DMS53 (cell line): ENCODE measurements at places on chromosomes 6 and 20.

- DNase-seq, result no peak
Measured at GRCh38 chr20:14691994-14692393, 354.6 kb upstream of the FLRT3 start.

DNA sequence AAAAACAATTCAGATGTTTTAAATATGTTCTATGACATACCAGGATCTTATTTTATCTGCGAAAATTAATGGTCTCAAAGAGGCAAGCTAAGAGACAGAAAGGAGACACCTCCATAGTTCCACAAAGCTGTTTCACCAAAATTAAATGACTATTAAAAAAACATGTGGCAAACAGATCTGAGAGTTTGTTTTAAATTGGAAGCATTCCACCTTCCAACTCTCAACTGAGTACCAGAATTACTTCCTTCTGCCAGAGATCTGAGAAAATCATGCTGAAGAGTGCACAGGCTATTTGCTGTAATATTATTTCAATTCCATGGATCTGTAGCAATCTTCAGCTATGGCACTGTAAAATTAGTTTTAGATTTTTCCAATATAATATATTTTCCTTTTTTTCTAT is 669.5 kb upstream of the MARCKS start:
- no peak for DNase-seq

DNA sequence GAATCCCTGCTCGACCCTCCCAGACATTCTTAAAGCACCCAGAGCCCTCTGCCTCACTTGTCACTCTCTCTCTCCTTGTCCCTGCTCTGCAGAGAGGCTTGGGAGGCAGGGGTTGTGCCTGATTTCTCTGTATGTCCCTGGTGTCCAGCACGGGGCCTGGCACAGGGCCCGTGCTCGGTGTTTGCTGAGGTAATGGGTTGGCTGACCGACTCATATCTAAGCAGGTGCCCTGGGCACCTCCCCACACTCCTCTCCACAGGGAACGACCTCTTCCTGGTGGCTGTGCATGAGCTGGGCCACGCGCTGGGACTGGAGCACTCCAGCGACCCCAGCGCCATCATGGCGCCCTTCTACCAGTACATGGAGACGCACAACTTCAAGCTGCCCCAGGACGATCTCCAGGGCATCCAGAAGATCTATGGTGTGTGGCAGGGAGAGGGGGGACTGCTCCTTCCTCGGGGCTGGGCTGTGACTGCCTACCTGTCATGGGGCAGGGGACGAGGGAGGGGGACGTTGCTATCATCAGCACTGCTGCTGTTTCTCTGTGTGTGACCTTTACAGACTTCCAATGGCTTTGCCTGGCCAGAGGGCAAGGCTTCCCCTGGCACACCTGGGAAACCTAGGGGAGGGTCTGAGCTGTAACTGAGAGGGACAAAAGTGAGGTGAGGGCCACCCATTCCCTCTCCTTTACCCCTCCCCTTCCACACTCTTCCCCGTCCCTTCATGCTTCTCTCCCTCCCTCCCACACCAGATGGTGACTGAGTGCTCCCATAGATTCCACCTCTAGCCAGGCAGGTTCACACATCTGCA is 14.2 kb downstream of the MMP24OS start:
- no peak for DNase-seq

GRCh38 chr6:33212857-33213165 is 4.5 kb downstream of the RING1 start:
- peak; percentile 57 for DNase-seq

DNA sequence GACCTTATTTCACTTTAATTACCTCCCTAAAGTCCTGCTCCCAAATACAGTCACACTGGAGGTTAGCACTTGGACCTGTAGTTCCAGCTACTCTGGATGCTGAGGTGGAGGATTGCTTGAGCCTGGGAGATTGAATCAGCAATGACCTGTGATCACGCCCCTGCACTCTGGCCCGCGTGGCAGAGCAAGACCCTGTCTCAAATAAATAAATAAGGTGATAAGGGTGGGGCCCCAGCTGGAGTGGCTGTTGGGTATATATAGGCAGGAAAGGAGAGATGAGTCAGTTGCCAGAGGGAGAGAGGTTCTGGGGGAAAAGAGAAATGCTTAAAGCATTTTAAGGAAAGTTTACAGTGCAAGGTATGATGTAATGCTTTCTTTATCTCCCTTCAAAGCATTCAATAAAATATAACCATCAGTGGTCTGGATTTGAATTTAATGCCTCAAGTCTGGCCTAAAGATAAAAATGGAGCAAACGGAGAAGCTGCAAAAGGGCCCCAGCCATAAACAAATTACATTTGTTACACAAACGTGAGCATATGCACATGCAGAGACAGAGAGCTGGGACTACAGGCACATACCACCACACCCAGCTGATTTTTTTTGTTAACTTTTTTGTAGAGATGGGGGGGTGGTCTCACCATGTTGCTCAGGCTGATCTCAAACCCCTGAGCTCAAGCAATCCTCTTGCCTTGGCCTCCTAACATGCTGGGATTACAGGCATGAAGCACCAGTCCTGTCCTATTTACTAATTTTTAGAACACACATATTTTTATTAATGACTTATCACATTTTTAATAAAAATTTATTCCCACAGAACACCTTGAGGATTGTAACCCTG is 6.1 kb upstream of the PM20D2 start:
- DNase-seq, result peak; percentile 24

DNA sequence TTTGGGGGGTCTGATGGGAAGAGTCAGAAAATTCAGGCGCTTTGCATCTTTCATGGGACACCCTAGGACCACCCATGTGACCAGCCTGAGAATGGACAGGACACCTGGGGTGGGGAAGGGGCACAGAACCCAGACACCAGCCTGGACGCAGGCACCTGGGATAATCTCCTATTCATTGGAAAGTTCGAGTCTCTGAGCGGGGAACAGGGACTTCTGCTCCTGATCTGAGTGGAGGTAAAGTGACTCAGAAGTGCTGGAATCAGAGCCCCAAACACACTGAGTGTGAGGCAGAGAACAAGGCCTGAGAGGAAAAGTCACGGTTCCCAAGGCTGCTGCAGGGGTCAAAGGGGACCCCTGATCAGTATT is 1.4 kb downstream of the HLA-B start:
- DNase-seq, result no peak

GRCh38 chr20:22682381-22682780 is 98.0 kb upstream of the FOXA2 start:
- DNase-seq, result no peak

DNA sequence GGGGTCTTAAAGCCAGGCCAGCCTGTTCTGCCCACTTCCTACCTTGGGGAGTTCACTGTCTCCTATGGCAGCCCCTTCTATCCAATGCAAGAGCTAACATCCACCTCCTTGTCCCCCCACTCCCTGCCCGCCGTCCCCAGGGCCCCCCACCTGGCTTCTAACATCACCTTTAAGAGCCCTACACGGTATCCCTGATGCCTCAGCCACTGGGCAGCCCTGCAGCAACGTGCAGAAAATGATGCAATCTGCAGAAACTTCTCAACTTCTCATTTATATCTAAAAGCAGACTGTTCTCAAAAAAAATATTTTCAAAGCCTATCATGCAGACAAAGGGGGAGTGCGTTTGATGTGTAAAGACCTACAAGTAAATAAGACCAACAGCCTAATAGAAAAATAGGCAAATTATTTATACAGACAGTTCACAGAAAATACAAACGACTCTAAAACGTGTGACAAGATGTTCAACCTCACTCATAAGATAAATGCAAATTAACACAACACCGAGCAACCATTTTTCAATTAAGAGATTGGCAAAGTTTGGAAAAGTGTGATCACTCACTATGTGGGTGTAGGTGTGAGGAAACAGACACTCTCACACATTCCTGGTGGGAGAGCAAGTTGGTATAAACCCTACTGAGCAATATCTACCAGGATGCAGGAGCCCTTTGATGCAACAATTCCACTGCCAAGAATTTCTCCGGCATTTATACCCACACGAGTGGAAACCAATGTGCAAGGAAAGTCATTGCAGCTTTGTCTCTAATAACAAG is 15.1 kb upstream of the HCK start:
- peak; percentile 28 for DNase-seq

GRCh38 chr6:37137201-37138090 is 32.5 kb upstream of the PIM1 start:
- peak; percentile 16 for DNase-seq

- DNase-seq, result peak; percentile 16
Measured at GRCh38 chr20:46252352-46253091, 55.8 kb downstream of the CDH22 start.

GRCh38 chr6:116518621-116519368 is 7.4 kb downstream of the CALHM5 start:
- DNase-seq, result no peak

GRCh38 chr6:148628251-148628650 is 118.6 kb upstream of the UST start:
- peak; percentile 46 for DNase-seq

DNA sequence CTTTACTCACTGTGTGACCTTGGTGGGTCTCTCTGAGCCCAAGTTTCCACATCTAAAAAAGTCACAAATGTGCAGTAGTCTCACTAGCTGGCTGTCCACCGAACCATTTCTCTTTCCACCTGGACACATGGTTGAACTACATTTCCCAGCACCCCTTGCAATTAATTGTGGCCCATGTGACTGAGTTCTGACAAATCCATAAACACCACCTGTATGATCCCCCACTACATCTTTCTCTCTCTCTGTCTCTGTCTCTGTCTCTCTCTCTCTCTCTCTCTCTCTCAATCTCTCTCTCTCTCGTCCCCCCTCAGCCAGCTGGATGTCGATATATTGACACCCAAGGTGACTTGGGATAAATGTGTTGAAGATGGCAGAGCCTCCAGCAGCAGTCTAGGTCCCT is 42.8 kb downstream of the SNHG17 start:
- DNase-seq, result peak; percentile 30
